ENCODE measurements at places on chromosomes 5 and 9.

- no peak for DNase-seq
These were observed 284.9 kb upstream of the WWC1 start for GRCh38 chr5:168006456-168007130.

DNA sequence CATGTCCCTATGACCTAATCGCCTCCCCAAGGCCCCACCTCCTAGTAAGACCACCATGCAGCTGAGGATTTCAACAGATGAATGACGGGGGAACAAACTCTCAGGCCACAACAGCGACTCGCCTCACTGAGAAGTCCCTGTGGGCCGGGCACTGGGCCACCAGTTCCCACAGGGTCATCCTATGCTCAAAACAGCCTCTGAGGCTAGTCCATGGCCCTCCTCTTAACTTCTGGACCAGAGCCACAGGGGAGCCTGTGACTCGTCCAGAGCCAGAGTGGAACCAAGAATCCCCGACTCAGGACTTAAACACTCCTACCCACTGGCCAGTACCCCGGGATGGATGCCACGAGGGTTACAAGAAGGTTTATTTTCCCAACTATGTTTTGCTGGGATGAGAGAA, 12.3 kb downstream of the GFPT2 start:
- no peak for DNase-seq

DNA sequence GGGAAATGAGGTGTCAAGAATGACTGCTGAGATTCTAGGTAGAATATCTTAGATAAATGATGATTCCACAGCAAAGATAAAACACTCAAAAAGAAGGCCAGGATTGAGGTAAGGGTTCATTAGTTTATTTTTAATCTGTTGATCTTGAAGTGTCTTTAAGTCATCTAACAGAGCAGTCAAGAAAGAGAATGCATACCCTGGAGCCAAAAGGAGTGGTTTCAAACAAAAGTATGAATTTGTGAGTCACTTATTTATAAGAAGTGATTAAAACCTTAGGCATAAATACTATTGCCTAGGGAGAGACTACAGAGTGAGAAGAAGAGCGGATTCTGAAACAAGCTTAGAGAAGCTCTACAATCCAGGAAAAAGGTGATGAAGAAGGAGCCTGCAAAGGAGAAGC, 541.0 kb downstream of the DTWD2 start:
- DNase-seq, result no peak

DNA sequence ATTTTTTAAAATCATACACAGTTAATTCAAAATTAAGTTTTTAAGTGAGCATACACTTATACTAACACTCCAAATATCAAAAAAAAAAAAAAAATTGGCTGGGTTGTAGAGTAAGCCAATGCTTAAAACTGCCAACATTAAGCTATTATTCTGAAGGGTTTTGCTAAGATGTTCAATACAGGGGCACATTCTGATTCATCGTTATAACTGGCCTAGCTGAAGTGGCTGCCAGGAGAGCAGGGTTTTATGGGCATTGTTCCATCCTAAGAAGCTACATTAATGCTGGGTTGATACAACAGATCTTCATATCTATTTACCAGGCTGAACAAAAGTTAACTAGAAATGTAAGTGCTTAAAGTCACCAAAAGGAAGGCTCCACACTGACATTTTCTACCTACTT, 13.4 kb downstream of the ELAVL2 start:
- no peak for DNase-seq

DNA sequence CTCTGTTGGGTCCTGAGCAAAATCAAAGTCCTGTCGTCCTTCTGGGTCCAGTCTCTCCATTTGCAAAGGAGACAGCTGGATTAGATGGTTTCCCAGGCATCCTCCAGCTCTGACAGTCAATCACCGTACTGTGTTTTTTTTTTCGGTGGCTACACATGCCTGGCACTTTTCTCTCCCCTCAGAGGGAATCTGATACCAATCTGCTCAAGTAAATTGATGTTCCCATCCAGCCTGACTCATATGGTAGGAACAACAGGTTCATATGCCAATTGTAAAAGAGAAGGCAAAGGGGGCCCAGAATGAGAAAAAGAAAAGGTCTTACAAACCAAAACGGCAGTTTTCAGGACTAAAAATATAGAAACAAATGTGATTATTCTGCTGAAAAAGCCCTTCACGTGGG, 1.2 kb downstream of the FBXO10 start:
- no peak for DNase-seq

DNA sequence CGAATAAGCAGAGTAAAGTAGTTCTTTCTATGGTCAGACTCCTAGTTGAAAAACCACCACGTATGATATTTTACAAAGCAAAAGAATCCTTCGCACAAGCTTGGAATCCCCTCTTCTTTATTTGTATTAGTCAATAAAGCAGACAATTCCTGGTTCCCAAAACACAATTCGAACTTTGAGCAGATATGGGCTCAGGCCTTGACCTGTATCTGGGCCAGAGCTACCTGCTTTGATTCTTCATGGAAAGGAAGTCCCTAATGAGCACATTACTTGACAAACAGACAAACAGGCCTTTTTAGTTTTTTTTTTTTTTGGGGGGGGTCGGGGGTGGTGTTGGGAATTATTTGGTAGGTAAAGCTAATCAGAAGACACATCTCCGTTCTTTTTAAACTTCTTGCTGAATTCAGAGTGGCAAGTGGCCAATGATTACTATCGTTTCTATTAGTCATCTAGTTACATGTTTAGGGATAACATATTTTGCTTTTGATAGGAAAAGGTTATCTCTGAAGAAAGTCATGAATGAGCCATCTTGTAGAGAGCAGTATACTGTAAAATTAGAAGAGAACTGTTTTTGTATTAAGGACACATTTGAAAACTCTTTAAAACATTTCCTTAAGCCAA, 116.6 kb upstream of the HMHB1 start:
- no peak for DNase-seq

DNA sequence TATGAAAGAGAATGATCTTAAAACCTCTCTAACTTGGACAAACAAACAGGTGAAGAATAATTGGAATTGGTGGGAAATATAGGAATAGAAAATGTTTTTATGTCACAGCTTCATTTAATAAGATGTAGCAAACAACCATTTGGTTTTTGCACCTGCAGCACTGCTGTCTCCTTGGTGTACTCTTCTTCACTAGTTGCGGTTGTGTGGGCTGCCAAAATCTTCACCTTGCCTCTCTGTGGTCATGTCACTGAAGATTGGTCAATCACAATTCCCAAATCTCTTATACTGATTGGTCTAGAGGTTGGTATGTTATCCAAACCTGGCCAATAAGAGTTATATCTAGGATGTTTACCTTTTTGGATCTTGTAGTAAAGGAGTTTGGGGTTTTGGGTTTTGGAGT, 88.7 kb downstream of the FGF10 start:
- DNase-seq, result no peak

GRCh38 chr5:104909803-104910202, 1347.2 kb upstream of the NUDT12 start:
- DNase-seq, result no peak

- DNase-seq, result no peak
These were observed 45.0 kb upstream of the SH3PXD2B start for GRCh38 chr5:172499287-172499686.

GRCh38 chr5:154737667-154738320, 17.4 kb upstream of the LARP1 start:
- DNase-seq, result no peak

- DNase-seq, result no peak
These were observed 57.6 kb downstream of the SPOCK1 start for GRCh38 chr5:137441476-137441875.

DNA sequence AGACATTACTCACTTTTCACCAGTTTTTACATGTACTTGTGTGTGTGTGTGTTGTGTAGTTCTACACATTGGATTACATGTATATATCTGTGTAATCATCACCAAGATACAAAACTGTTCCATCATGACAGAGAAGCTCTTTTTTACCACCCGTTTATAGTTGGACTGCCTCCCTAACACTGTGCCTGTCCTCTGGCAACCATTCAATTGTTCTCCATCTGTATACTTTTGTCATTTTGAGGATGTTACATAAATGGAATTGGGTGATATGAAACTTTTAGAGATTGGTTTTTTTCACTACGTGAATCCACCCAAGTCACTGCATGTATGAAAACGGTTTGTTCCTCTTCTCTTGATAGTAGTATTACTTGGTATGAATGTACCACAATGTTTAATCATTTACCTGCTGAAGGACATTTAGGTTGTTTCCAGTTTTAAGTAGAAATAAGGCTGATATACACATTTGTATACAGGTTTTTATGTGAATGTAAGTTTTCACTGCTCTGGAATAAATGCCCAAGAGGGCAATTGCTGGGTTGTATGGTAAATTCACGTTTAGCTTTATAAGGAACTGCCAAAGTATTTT, 126.2 kb downstream of the MAPKAP1 start:
- no peak for DNase-seq

DNA sequence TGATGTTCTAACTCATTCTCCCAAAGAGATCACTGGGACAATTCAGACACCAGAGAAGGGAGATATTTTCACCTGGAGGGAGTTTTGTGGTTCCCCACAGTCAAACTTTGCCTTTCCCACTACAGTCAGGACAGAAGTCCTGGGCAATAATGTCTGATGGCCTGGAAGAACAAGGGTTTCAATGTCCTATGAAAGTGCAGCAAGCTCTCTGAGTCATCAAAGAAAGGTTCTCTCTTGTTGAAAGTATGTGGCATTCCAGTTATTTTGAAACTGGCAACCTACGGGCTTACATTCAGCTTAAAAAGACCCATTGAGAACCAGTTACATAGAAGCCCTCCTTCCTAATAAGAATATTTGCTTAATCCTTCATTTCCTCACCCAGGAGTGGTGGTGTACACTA, 103.9 kb downstream of the INSYN2B start:
- no peak for DNase-seq

GRCh38 chr5:74579215-74579614, 61.3 kb downstream of the ENC1 start:
- peak; percentile 68 for DNase-seq

- DNase-seq, result no peak
These were observed 19.0 kb upstream of the PSIP1 start for GRCh38 chr9:15529566-15530324.

- no peak for DNase-seq
These were observed 76.5 kb downstream of the WNK2 start for GRCh38 chr9:93260263-93261066.

DNA sequence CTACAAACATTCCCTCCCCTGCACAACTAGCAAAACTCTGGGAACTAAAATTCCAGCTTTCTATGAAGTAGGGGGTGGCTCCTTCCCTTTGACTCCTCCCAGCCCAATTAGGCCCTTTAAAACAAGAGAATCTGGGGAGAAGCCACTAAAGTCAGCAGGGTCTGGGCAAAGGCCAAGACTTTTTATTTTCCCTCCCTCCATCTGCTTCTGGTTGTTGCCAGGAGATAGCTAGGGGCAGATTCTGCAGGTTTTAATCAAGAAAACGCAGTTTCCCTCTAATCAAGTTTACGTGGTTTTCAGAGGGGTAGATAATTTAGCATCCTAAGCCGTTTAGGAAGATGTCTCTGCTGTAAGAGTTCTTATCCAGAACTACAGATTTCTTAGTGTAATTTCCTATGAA, 114.5 kb upstream of the CDH6 start:
- DNase-seq, result no peak

- no peak for DNase-seq
These were observed 62.5 kb downstream of the AMBP start for GRCh38 chr9:114015607-114016006.

- no peak for DNase-seq
These were observed 96.2 kb upstream of the ICE1 start for GRCh38 chr5:5326115-5326758.

DNA sequence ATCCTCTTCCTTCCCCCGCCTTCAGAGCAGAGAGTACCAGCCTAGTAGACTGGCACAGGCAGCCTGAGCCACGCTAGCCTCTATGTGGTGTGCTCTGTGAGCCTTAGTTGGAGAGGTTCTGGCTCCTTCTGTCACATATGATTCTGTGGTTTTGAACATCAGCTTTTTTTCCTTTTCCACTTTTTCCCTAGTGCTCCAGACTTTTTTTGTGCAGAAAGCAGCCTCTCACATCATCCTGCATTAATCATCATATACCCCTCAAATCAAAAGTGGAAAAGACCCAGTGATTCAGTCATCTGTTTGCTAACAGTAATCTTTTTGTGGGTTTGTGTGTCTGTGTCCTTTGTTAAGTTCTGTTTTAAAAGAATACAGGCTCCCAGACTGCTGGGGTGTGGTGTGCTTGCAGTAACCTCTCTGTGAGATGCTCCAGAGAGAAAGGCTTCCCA, 663.9 kb upstream of the RGMB start:
- DNase-seq, result no peak

GRCh38 chr5:127909821-127910220, 173.7 kb upstream of the SLC12A2 start:
- no peak for DNase-seq

- DNase-seq, result no peak
These were observed 40.4 kb downstream of the ZDHHC21 start for GRCh38 chr9:14652729-14653377.

DNA sequence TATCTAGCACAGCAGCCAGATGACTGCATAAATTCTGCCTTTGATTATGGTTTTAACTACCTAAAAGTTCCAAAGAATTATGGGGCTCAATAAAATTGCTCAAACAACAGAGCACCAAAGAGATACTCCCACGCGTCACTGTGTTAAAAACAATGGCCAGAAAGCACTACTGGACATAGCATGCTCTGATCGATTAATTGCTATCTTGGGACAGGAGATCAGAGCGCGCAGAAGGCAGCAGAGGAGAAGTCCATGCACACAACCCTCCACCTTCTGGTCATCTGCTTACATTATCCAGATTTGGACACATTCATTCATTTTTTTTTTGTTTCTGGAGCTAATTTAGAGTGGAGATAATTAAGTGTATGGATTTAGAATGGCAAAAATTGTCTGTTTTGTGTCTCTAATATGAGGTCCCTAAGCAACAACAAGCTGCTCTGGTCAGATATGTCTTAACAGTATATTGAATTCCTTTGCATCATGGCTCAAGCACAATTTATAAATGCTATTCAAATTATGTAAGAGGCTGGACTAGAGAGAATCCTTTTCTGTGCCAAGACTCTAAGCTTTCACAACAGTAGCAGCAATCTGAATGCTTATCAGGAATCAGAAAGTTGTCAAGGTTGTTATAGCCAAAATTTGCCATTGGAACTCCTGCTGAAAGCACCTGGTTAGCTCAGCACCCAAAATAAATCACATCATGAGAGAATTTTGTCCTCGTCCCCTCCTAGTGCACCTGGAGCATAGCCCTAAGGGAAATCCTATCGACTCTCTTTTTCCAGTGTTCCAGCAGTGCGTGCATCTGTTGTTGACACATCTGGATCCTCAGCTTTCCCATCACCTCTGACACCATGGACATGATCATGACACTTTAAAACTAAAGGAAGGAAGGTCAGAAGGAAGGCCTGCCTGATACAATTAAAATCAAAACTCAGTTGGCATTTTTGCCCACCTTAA, 98.6 kb upstream of the HMHB1 start:
- no peak for DNase-seq

Data from CD4-positive, alpha-beta memory T cell (primary cell).